Stimulated activated CD4-positive, alpha-beta T cell treated with anti-CD3 and anti-CD28 coated beads, TNF-alpha, amount 100 ng/mL, for 4 hours (primary cell): ENCODE measurements at places on chromosomes 13 and 19.
A peak's percentile ranks its signal among the peaks of the same experiment; 100 is the strongest.

DNA sequence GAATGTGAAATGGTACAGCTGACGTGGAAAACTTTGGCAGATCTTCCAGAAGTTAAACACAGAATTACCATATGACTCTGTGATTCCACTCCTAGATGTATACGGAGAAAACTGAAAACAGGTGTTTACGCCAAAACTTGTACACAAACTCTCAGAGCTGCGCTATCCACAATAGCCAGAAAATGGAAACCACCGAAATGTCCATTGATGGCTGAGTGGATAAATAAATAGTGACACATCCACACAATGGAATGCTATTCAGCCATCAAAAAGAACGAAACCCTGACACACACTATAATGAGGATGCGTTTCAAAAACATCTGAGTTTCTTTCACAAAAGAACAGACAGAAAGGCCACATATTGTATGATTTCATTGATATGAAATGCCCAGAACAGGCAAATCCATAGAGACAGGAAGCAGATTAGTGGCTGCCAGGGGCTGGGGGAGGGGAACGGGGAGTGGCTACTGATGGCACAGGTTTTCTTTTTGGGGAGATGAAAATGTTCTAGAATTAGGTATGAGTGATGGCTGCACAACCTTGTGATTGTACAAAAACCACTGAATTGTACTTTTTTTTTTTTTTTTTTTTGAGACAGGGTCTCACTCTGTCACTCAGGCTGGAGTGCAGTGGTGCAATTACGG is 33.0 kb downstream of the IL12RB1 start:
- no peak for DNase-seq

DNA sequence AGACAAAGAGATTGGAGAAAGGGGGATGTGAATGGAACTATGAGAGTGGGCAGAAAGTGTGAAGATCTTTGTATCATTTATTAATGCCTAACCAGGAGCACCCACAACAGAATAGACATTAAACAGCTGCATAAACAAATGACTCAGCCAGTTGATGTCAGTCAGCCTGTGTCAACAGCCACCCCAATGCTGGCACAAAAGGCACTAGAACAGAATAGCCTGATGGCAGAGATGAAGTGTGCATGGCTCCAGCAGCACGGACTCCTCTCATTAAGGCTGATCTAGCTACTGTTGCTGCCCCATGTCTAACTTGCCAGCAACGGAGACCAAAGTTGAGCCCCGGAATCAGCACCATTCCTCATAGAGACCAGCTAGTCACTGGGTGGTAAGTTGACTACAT is 7.8 kb downstream of the CPB2 start:
- DNase-seq: no peak

DNA sequence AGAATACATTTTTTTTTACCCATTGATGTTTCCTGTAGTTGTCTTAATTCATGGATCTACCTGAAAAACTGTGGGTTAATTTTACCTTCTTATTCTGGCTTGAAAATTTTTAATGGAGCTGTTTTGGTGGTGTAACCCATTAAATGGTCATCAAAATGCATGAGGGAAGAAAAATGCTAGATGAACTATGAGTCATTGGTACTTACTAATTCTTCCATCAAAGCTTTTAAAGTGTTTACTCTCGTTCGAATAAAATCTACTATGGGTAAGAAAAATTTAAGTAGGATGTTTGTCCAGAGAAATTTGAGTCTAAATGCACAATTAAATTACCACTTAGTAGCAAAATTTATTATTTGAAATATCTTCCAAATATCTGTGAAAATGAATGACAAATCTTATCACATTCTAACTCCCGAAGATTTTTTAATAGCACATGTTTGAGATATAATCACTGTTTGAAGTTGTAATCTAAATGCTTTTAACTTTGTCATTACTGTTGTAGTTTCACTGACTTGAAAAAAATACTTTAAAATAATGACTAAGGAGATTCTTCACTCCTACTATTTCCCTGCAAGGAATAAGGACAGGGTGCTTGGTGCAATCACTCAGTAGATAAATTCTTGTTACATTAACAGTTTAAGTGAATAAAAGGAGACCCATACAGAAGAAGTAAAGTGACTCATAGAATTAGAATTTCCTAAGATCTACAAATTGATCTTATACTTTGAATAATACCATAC is 437.7 kb downstream of the IRS2 start:
- DNase-seq: no peak

- peak; percentile 36 for DNase-seq
Measured at GRCh38 chr13:71290963-71291841, 575.8 kb downstream of the DACH1 start.
